ENCODE measurements at places on chromosomes 1 and 21.

GRCh38 chr1:200048244-200048643 is 20.7 kb downstream of the NR5A2 start:
- DNase-seq = no peak

DNA sequence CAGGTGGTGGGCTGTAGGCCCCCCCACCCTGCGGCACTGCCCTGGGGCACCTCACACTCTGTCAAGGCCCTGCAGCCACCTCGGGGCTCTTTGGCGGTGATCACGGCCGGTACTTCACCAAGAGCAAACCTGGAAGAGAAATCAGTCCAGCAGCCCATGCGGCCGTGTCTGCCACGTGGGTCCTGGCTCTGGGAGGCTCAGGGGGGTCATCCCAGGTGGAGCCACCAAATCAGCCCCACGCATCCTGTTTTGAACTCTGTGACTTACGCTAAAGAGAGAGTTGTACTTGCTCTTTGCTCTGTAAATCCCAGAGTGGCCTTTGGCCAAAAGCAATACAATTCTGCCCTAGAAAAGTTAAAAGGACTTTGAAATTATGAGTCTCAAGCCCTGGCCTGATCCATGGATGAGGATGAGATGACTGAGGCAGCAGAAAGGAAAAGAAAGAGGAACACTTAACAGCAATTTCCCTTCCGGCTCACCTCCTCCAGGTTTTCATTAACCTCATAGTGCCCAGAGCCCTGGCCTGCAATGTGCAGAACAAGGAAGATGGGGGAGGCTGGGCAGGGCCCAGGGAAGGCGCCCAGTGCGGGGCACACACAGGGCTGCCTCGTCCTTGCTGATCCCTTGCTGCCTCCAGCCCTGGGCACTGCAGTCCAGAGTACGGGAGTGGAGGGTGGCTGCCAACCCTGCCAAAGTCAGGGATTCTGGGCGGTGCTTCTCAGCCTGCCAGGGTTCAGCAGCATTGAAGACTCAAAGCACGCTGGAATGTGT is 337.0 kb downstream of the MATN1 start:
- DNase-seq = no peak

DNA sequence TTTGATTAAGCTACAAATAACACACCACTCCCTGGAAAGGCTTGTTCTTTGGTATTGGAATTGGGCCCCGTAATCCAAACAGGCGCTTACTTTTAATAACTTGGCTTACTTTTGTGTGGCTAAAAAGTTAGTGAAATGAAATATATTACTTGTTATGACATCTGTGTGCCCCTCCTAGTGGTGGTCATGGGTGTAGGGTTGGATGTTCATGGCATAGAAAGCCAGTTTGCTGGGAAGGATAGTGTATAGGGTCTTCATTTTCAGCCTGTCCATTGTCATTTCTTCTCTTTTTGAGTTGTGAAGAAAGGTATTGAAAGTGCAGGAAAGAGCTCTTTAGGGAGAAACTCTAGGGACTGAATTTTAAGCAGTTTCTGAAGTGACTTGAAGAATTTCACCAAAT is 5.9 kb downstream of the CDC14A start:
- no peak for DNase-seq

DNA sequence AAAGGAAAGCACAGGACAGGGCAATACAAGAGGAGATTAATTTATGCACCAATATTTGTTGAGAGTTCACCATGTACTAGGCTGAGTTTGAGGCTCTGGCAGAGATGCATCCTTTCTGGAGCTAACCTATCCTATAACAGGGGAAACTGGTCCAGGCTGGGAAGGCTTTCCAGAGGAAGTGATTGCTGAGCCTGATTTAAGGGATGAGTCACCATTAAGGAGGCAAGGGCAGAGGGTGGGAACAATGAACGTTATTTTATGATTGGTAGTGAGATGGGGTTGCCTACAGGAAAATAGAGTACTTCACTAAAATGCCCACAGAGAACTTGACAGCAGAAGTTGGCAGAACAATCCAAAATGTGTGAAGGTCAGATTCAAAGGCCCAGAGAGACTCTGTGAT is 141.4 kb downstream of the PLPP3 start:
- no peak for DNase-seq

Data from LoVo (cell line).